ENCODE measurements at places on chromosomes 6 and 20. TPM values are rescaled to one million over a fixed set of nuclear protein-coding genes. Genes with fewer than 3 reads are reported as not detected.

SYTL3 gene
- 2.8 TPM for total RNA-seq

TULP4 gene
- total RNA-seq: 133 TPM

FAM83D gene
- total RNA-seq: 48.3 TPM

OTOR gene
- total RNA-seq: not detected

SERPINB1 gene
- 2.5 TPM for total RNA-seq

CLVS2 gene
- total RNA-seq: 0.12 TPM

FAM120B gene
- total RNA-seq: 15.3 TPM

BEND6 gene
- 19.1 TPM for total RNA-seq

OVOL2 gene
- total RNA-seq: not detected

TPBG gene
- 93.1 TPM for total RNA-seq

ASIP gene
- total RNA-seq: not detected

RAB22A gene
- 18.6 TPM for total RNA-seq

NFATC2 gene
- not detected for total RNA-seq

PPP1R14C gene
- 1.9 TPM for total RNA-seq

ZNF334 gene
- 4.8 TPM for total RNA-seq

PRDM13 gene
- under 0.01 TPM for total RNA-seq

GSTA3 gene
- total RNA-seq: not detected

HLA-G gene
- total RNA-seq: not detected

RSPO3 gene
- 2.6 TPM for total RNA-seq

BPIFB4 gene
- not detected for total RNA-seq

MUCL3 gene
- total RNA-seq: not detected

ZFAND3 gene
- total RNA-seq: 32.6 TPM

MYB gene
- total RNA-seq: 0.12 TPM

OLIG3 gene
- total RNA-seq: not detected

BPIFA1 gene
- not detected for total RNA-seq

WFDC5 gene
- not detected for total RNA-seq

ZBTB24 gene
- total RNA-seq: 9.0 TPM

TRIM10 gene
- total RNA-seq: not detected

MLN gene
- not detected for total RNA-seq

TRIM40 gene
- not detected for total RNA-seq

DDO gene
- 3.0 TPM for total RNA-seq

CENPQ gene
- 9.6 TPM for total RNA-seq

SPEF1 gene
- 0.25 TPM for total RNA-seq

THEMIS gene
- not detected for total RNA-seq

RIPPLY2 gene
- 0.87 TPM for total RNA-seq

OPRM1 gene
- not detected for total RNA-seq

LY86 gene
- not detected for total RNA-seq

SLC35F1 gene
- 0.12 TPM for total RNA-seq

FHL5 gene
- total RNA-seq: not detected

TRAPPC3L gene
- total RNA-seq: not detected

C20orf204 gene
- total RNA-seq: 1.2 TPM
